Renal cortex interstitium (tissue), 15 donors: ENCODE measurements at places on chromosomes 3 and 15.

GRCh38 chr3:140603766-140604165 lies 74.1 kb upstream of the TRIM42 start:
- DNase-seq, result no peak

GRCh38 chr15:51299187-51300015 lies 39.0 kb downstream of the CYP19A1 start:
- no peak for DNase-seq

GRCh38 chr15:76776969-76777368 lies 128.2 kb downstream of the SCAPER start:
- DNase-seq, result no peak

DNA sequence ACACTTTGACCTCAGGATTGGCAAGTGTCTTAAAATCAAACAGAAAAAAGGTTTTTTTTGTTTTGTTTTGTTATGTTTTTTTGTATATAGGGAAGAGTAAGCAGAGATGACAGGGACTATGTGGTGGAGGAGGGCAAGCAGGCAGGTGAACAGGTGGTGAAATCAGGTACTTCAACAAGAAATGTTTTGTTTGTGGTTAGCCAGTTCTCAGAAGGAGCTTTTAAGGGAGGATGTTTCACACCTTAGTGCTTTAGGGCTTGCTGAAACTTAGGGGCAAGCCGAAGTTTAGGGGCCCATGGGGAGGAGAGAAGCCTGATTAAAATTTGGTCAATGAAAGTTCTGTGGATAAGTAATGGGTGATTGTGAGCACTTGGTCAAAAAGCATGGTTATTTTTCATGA lies 370.7 kb upstream of the SLCO3A1 start:
- DNase-seq, result no peak

DNA sequence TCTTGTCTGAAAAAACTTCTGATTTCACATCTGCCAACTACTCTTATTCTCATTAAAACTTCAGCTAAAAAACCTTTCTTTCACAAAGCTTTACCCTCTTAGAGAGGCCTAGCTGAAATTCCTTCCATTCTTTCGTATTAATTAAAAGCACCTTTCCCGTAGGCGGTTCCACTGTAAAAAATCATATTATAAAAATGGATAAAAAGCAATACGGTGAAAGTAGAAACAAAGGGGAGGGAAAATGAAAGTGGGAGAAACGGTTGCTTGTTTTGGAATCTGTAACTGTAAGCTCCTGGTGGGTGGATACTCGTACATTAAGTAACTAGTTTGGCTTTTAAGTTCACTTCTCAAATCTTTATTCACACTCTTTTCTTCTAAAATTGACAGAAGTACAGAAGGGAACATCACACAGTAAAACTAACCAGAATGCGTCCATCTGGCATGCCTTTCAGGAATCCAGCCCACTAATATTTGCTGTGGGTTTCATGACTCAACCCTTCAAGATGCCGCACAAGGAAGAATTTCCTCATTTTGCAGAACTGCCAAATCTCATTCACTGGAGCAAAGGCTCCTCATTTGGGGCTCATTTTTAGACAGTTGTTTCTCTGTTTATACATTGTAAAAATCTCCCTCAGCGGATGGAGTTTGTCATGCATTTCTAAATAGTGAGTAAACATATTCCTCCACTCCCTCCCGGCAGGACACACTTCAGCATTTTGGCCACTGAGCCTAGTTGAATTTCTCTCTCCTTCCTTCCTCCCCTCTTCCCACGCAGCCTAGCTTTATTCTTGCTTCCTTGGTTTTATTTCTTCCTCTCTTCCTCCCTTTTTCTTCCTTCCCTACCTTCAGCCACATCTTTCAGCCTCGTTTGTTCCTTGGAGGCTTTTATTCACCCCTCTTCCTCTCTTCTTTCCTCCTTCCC lies 419.5 kb upstream of the NAALADL2 start:
- no peak for DNase-seq

- DNase-seq, result no peak
Measured at GRCh38 chr3:192212979-192213378, 514.4 kb downstream of the FGF12 start.

GRCh38 chr15:81338170-81339007 lies 14.4 kb upstream of the STARD5 start:
- no peak for DNase-seq

- no peak for DNase-seq
Measured at GRCh38 chr3:184795522-184796190, 16.3 kb upstream of the VPS8 start.

DNA sequence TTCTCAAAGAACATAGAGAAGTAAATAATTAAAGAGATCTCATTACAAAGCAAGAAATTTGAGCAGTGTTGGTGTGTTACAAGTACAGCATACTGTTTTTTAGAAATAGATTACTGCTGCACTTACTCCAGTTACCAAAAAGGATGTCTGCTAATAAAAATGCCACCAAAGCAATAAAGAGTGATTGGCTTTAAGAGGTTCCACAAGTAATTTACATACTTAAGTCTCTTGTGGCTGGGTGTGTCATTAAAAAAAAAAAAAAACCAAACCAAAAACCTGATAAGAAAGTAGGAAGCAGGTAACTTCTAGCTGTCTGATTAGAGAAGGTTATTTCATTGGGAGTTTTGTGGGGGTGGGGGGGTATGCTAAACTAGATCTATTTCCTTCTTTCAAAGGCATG lies 15.2 kb downstream of the RAB11A start:
- DNase-seq, result no peak

DNA sequence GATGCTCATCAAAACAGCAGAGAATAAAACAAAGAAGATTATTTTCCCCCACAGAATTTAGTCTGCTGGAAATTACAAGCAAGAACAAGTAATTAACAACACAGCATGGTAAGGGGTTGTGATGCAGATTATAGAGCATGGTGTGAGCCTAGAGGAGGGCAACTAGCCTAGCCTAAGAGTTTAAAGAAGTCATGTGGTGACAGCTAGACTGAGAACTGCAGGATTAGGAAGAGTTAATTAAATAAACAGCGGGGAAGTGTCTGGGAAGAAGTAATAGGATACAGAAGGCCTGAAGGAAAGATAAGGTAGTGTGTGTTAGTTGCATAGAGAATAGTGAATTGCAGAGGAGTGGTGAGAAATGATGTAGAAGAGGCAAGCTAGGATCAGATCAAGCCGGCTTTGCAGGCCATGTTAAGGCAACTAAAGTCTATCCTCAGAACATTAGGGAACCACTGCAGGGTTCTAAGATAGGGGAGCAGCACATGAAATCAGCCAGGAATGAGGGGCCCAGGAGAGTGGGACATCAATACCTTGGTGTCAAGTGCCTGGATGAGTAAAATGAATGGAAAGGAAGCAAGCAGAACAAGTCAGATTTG lies 11.9 kb upstream of the PKM start:
- no peak for DNase-seq

GRCh38 chr15:62769604-62770003 lies 272.9 kb upstream of the TPM1 start:
- no peak for DNase-seq

DNA sequence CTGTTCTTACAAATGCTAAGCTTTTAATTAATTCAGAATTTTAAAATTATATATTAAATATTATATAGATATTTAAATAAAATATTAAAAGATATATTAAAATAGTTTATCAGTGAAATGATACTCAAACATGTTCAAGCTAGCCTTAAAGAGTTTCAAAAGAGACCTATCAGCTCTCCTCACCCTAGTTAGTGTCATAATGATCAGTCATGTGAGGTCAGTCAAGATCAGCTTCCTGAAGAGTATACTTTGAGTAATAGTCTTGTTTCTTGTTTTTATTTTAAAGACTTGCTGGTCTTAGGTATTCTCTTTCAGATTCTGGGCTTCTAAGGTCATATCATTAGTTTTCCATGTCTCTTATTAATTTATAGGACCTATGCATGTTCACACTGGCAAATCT lies 14.5 kb downstream of the EXOG start:
- DNase-seq, result no peak

DNA sequence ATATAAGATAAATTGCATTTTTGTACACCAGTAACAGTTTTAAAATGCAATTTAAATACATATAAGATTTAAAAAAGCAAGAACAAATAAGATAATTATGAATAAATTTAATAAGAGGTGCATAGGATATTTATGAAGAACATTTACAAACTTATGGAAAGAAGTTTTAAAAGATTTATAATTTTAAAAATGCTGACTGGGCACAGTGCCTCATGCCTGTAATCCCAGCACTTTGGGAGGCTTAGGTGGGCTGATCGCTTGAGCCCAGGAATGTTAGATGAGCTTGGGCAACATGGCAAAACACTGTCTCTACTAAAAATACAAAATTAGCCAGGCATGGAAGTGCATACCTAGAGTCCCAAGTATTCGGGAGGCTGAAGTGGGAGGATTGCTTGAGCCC lies 37.8 kb downstream of the EOMES start:
- no peak for DNase-seq

DNA sequence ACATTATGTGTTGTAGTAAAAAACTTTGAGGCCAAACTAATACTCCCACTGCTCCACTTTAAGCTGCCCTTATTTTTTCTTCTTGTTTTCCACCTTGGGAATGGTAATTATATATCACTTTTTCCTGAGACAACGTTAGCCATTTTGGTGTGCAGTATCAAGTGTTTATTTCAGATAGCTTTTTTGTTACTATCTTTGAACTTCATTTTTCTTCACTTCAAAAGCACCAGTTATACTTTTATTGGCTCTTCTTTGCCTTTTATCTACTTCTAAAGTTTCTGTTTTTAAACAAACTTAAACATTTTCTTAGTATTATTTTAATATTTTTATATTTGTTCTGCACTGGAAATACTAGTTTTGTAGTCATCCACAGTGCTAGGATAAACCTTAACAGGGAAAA lies 6.5 kb downstream of the TOPAZ1 start:
- DNase-seq, result no peak

- DNase-seq, result no peak
Measured at GRCh38 chr15:51874751-51875644, 45.5 kb downstream of the TMOD3 start.

DNA sequence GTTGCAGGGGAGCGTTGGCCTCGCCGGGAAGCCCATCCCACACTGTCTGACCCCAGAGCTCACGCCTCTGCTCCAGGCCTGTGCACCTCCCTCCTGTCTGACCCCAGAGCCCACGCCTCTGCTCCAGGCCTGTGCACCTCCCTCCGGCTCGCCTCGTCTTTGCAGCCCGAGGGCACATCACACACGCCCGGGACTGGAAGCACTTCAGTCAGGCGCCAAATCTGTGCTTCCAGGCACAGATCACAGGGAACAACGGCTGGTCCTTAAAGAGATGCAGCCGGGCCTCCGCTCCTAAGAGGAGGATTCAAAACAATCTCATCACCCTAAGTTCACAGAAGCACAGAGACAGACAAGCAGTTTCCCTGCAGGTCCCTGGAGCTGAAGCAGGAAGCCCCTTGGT lies 103.0 kb upstream of the RPL32 start:
- DNase-seq, result no peak

DNA sequence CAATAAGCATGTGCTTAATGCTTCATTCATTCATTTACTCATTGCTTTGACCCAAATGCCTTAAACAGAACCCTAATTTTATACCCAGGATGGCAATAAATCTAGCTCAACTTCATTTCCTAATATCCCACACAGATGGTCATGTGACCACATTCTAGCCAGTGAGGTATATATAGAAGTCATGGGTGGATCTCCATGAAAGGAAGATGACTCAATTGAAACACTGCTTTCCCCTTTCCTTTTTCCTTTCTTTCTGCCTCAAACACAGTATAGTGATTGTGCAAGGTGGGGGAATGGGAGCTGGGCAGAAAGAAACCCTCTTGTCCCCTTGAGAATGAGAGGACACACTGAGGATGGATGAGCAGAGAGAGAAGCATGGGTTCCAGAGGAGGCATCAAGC lies 183.5 kb upstream of the PRICKLE2 start:
- no peak for DNase-seq

- no peak for DNase-seq
Measured at GRCh38 chr3:107523289-107523538, 452 bp downstream of the BBX start.

DNA sequence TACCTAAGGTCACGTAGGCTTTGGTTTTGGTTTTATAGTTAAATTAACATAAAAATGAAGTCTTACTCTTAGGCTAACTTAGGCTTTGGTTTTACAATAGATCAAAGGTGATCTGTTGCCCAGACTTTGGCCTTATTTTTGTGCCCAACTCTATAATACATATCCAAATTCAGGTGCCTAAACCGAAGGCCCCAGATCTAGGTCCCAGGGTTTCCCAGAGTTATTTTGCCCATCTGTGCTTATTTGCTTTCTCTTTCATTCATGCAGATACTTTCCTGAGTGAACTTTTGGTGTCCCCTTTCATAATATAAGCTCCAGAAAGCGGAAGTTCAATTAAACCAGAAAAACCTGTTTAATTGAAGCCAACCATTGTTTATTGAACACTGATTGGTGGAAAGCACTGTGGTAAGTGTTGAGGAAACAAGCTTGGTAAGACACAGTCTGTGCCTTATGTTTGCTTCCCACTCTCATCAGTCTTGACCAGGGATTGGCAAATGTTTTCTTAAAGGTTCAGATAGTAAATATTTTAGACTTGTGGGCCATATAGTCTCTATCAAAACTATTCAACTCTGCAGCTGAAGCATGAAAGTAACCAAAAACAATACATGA lies 209.7 kb downstream of the WDR72 start:
- no peak for DNase-seq

- no peak for DNase-seq
Measured at GRCh38 chr3:179438841-179439240, 12.4 kb downstream of the GNB4 start.

DNA sequence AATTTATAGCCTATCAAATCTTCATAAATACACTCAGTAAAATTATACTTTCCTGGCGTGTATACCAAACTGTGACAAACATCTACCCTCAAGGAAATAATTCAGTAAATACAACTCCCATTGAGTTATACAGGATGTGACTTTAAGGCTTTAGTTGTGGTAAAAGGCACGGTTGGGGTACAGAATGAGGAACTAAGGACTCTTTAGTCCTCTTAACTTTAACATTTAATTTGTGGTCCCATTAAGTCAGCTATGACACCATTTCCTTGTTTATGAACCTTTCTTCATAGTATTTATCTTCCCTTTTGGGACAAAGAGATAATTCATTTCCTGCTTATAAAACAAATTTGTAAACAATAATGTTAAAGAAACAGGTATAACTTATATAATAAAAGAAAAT lies 30.2 kb downstream of the IFT80 start:
- DNase-seq, result no peak

- no peak for DNase-seq
Measured at GRCh38 chr3:171427771-171428320, 32.4 kb downstream of the TNIK start.

GRCh38 chr3:59386165-59386564 lies 336.3 kb upstream of the CFAP20DC start:
- no peak for DNase-seq

DNA sequence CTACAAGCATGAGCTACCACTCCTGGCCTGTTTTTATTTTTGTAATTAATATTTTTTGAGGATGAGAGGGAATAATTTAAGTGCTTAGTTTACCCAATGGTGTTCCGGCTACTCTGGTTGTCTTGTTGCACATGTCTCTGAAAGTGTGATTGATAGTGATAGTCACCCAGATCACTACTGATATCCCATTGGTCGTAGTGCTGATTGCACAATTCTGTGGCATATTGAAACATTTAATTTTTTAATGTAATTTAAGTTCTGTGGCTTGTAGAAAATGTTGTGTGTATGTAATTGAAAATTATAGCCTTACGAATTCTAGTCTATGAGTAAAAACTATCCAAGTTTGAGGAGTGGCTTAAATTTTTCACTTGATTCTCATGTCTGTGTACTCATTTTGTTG lies 11.9 kb downstream of the ARIH2 start:
- no peak for DNase-seq

GRCh38 chr3:33008282-33008681 lies 56.8 kb downstream of the CCR4 start:
- no peak for DNase-seq
